ENCODE measurements at places on chromosomes 2 and 18.

DNA sequence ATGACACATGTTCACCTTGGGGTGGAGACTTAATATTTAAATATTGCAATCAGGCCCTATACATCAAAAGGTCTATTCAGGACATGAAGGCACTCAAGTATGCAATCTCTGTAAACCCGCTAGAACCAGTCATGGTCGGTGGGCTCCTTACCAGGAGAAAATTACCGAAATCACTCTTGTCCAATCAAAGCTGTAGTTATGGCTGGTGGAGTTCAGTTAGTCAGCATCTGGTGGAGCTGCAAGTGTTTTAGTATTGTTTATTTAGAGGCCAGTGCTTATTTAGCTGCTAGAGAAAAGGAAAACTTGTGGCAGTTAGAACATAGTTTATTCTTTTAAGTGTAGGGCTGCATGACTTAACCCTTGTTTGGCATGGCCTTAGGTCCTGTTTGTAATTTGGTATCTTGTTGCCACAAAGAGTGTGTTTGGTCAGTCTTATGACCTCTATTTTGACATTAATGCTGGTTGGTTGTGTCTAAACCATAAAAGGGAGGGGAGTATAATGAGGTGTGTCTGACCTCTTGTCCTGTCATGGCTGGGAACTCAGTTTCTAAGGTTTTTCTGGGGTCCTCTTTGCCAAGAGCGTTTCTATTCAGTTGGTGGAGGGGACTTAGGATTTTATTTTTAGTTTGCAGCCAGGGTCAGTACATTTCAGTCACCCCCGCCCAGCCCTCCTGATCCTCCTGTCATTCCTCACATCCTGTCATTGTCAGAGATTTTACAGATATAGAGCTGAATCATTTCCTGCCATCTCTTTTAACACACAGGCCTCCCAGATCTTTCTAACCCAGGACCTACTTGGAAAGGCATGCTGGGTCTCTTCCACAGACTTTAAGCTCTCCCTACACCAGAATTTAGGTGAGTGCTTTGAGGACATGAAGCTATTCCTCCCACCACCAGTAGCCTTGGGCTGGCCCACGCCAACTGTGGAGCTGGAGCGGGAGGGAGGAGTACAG, 108.1 kb downstream of the XRCC5 start:
- DNase-seq, result no peak

- no peak for DNase-seq
Measured at GRCh38 chr2:149743842-149744448, 156.4 kb upstream of the MMADHC start.

DNA sequence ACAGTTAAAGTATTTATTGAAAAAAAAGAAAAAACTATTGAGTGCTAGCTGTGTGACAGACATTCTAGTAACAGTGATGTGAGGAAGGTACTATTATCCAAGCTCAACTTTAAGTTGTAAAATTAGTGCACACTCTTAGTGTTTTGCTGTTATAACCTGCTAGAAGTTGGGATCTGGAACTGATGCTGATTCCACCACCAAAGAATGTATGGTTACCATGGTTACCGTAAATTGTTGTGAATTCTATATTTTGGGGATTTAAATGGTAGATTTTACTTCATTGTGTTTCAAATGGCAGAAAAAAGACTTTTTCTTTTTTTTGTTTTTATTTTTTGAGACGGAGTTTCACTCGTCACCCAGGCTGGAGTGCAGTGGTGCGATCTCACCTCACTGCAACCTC, 5.3 kb downstream of the AGFG1 start:
- no peak for DNase-seq

GRCh38 chr18:36786686-36787085, 42.1 kb downstream of the TPGS2 start:
- no peak for DNase-seq

DNA sequence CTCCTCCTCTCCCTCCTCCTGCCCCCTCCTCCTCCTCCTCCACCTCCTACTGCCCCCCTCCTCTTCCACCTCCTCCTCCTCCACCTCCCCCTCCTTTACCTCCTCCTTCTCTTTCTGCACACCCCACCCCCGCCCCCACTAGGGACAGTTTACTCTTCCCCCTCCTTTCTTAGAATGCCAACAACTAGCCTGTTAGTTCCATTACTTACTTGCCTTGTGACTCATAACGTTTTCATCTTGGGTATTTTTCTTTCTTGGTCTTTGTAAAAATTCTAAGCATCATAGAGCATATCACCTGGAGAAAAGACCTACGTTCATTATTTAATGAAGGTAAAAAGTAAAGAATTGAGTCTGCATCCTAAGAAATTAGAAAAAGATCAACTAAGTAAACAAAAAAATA, 165.3 kb downstream of the NEDD4L start:
- DNase-seq, result no peak

Data from NCI-H1048 (cell line).